Mesenchymal stem cell (in vitro differentiated cells and primary cell): ENCODE measurements at places on chromosomes 5 and 9.

- DNase-seq = peak; percentile 2
Observed at GRCh38 chr5:52024359-52024758, 641.1 kb downstream of the ISL1 start.

- peak; percentile 55 for DNase-seq
Observed at GRCh38 chr9:77495834-77496671, 152.1 kb downstream of the GNA14 start.

GRCh38 chr9:120928483-120929228 is 2.1 kb upstream of the TRAF1 start:
- DNase-seq = peak; percentile 65

- no peak for DNase-seq
Observed at GRCh38 chr5:145979270-145980223, 43.2 kb downstream of the SH3RF2 start.

GRCh38 chr5:32274548-32275395 is 38.0 kb downstream of the MTMR12 start:
- DNase-seq = peak; percentile 80

GRCh38 chr5:148699028-148699427 is 44.7 kb upstream of the HTR4 start:
- DNase-seq = no peak

- peak; percentile 40 for DNase-seq
Observed at GRCh38 chr9:98892288-98892687, 51.4 kb upstream of the COL15A1 start.

DNA sequence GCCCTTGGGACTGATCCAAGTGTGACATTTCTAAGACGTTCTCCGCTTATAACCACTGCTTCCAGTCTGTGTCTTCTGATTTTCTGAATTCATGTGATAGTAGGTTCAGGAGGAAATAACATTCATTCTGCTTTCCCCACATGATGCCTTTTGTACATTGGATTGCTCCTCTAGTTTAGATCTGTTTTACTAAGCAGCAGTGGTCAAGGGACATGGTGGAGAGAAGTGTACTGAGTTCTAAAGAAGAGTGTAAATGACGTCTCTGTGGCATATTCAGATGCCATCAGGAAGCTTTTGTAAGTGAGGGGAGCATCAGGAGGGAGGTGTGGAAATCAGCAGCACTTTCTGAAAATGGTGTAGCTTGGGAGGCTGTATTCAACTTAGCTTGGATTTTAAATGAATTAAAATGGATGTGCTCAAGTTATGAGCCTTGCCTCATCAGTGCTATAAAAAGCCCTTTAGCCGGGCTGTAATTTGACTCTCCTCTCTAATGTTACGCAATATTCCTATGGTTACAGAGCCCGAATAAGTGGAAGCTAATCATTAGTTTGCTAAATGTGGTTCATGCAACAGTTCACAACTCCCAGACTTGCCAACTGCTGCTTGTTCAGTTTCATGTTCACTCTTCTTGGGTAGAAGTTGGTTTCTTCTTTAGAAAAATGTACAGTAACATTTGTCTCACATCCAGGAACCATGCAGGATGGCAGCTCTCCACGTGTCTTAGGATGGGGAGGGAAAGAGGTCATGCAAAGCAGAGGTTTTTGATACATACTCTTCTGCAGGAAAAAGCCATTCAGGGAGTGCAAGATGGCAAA is 281.3 kb downstream of the ARHGAP26 start:
- DNase-seq = peak; percentile 94

DNA sequence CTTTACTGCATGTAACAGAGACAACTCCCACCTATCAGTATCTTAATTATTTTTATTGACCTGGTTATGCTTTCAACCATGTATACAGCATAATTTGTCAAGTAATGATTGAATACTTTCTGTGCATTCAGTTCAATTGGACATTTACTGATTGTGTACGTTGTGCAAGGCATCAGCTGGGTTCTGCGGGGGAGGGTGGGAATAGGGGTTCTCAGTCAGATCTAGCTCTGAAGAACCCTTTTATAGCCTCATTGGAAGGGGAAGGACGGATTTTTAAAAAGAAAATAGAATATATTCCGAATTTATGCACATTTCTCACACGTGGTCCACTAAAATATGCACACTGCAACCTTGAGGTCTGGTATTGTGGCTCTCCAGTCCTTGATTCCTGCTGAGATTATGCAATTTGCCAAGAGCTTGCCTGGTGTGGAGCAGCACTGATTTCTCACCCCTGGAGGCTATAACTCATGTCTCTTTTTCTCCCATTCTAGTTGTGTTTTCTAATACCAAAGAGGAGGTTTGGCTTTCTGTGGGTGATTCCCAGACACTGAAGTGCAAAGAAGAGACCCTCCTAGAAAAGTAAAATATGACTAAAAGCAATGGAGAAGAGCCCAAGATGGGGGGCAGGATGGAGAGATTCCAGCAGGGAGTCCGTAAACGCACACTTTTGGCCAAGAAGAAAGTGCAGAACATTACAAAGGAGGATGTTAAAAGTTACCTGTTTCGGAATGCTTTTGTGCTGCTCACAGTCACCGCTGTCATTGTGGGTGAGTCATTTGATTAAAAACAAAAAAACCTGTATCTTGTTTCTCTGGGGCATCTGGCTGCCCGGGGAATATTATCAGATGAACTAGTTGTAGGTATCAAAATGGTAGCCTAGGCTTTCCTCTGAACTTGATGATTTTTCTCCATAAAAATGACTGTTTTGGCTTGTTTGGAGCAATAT is 1.7 kb downstream of the SLC1A3 start:
- peak; percentile 6 for DNase-seq

DNA sequence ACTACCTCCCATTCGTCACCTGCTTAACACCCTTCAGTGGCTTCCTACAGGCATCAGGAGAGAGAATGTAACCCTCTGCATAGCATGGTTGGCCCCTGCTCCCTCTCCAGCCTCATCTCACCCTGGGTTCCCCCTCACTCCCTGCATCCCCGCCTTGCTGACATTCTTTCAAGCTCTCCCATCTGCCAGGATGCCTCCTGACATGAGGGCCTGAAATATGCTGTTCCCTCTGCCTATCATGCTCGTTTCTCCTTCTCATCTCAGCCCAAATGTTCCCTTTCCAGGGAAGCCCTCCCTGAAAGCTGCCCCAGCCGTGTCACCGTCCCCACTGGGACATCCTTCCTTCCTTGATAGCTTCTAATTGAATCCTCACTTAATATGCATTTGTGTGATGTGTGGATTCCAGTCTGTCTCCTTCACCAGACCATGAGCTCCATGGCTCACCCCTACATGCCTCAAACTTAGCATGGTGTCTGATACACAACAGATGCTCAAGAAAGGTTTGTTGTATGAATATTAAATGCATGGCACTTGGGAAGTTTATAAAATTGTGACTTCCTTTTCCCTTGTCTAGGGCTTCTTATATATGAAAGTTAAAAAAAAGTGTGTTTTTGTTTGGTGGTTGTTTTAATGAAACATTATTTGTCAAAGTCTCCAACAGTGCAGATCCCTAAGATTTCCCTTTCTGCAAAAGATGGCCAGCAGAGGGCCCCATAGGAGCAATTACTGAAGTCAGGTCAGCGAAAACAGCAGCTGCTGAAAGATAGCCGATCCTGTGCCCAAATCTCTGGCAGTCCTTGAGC is 7.3 kb upstream of the C5orf58 start:
- peak; percentile 68 for DNase-seq

DNA sequence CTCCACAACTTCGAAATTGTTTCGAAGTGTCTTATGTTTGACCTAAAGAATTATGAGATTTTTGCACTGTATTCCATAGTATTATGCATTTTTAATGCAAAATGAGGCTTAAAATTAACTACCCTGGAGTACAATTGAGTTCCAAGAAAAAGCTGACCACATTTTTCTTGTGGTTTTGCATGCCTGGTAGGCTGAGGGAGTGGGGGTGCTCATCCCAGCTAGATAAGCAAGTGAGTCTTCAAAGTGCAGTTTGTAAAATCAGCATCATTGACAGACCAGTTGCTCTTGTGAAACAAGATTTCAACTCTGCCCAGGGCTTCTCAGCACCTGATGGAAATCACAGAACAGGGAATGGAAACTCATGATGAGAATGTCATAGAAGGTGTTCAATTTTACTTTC is 17.0 kb upstream of the NDUFS4 start:
- no peak for DNase-seq

GRCh38 chr5:58330781-58331180 is 129.1 kb downstream of the PLK2 start:
- no peak for DNase-seq

DNA sequence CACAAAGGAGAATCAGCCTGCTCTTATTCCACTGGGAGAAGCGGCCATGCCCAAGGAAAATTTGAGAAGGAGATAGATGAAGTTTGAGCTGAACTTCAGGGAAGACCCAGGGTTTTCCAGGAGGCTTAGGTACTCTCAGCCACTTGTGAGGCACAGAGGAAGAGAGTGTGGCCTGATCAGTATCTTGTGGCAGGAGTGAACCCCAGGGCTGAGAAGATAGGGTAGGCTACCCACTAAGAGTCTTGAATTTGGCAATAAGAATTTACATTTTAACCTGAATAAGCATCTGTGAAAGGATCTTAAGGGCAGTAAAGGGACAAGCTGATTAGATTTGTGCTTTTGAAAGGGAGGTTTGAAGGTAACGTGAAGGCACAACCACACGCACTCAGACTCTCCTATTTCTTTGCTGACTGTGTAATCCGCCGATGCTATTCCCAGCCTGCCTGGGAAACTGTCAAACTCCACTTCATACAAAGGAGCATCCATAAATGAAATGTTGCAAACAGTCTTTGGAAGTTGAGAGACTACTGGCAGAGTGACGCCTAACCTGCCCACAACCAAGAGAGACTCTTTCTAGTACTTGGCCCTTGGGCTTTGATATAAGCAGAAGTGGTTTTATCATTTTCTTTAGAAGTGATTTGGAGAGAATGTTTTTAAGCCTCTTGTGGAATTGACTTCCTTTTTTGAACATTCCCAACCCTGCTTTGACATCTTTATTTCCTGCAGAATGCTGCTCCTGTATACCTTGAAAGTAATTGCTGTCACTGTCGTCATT is 108.2 kb upstream of the VCAN start:
- DNase-seq = no peak

DNA sequence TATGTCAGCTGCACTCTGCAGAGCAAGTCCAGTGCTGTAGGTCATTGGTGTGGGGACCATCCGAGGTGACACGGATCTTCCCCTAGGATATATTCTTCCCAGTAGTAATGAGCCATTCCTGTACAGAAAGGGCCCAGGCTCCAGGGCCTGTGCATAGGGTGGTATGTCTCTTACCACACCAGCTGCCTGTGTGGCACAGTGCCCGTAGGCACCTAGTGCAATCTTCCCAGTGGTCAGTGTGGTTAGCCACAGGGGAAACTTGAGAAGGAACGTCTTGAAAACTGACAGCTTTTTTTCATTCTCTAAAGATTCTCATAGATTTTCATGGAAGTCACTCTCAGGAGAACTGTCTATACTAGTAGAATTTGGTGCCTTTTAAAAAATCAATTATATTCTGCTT is 39.8 kb downstream of the CYSTM1 start:
- peak; percentile 23 for DNase-seq

DNA sequence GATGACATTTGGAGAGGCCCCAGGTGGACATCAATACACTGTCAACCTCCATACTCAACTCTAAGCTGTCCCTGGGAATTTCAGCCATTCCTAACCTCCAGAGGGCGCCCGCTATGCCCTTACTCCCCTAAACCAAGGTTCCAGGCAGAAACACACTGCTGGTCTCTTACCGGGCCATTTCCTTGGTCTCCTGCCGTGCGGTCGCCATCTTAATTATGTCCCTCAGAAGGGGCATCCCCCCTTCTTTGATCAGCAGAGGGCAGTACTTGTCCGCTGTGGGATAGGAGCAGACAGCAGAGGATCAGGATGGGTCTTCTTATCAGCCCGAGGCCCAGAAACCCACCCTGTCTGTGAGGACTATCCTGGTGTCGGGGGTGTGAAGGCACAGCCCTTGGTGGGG is 9.3 kb upstream of the ZDHHC12 start:
- DNase-seq = peak; percentile 91

- no peak for DNase-seq
Observed at GRCh38 chr5:163645421-163646416, 140.3 kb downstream of the MAT2B start.

DNA sequence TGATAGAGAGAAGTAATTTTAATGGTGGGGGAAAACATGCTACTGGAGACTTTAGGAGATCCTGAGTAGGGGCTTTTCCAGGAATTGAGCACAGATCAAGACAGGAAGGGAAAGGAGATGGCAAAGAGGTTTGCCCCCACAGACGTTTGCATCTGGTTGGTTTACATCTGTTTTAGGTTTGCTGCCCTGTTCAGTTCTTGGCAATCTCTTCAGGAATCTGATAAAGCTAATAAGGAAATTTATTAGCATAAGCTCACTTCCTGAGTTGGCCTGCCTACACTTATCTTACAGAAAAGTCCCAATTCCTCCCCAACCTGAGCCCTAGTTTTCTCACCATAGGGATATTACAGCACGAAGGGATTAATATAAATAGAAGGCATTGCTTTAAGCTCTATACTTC is 3.4 kb upstream of the CFAP95 start:
- no peak for DNase-seq

- no peak for DNase-seq
Observed at GRCh38 chr5:89723907-89724306, 685.6 kb downstream of the CETN3 start.

DNA sequence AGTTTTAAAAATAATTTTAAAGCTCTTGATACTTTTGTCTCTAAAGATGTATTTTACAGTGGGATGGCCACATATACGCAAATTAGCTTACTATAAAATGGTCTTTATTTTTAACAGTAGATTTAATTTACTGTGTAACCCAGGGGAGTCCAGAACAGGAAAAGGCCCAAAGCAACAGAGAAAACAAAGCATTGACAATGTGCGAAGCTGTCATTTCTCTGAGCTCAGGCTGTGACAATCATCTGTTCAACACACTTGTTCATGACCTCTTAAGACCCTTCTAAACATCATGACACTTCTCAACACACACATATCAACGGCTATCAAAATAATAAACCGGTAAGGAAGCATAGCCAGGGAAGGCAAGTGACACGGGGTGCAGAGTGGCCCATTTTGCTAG is 499.6 kb upstream of the MPDZ start:
- no peak for DNase-seq

DNA sequence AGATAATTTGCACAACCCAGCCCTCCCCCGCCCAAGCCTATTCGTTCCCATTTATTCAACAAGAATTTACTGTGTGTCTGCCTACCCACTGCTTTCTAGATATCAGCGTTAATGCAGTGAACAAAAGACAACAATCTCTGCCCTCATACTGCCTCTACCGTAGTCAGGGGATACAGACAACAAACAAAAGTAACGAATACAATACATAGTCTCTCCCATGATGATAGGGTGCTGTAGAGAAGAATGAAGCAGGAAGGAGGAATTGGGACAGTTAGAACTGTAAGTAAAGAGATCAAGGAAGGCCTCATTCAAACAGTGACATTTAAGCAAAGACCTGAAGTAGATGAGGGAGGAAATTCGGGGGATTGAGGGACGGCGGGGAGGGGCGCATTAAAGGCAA is 1.7 kb downstream of the GFM2 start:
- peak; percentile 44 for DNase-seq

GRCh38 chr9:109903515-109904138 is 123.6 kb downstream of the PALM2AKAP2 start:
- peak; percentile 81 for DNase-seq

DNA sequence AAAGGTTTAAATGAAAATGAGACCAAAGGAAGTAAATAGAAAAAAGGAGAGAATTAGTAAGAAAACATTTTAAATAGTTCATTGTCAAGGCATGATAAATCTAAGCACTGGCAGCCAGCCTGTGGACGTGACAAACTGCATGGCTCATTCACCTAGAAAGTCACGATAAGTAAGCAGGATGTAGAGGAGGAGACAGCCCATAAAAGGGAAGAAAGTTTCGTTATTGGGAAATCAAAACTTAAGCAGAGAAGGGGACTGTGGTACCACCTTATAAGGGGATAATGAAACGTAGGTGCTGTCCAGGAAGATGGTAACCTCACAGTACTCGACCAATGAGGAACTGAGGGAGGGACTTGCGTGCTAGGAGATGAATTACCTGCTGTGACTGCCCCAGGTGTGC is 494.5 kb upstream of the GRAMD2B start:
- no peak for DNase-seq
